ENCODE measurements at places on chromosomes 2 and 18.

DNA sequence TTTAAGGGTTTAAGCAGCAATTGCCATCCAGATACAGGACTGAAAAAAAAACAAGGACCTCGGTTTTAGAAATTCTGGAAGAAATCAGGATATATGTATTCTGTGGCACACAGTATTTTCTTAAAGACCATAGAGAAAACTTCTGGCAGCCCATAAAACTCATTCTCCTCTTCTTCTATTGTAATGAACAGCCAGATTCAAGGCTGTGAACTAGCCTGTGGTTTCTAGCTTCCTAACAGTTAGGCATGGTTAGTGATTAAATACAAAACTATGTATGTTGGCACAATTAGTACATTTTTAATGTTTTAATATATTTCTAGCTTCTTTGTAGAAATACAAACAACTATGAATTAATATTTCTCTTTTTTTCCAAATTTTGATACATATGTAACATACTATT, 555.7 kb downstream of the DSC3 start:
- no peak for DNase-seq

GRCh38 chr2:117820444-117820843, 6.0 kb downstream of the DDX18 start:
- no peak for DNase-seq

DNA sequence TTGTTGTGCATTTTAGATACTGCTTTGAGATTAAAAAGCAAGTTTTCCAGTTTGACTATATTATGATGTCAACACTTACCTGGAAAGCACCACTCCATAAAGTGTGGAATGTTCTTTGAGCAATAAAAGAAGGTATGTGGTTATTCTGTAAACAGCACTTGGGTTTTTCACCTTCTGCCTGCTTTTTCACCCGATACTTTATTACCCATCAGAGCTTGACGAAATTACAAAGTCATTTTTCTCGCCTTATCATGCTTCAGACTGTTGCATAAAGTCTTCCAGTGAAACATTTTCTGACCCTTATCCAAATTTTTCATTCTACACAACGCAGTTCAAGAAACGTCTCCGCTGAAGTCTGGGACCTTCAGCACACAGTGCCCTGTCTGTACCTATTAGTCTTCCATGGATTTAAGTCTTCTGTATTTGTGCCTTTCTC, 25.2 kb downstream of the CAB39 start:
- DNase-seq, result no peak

DNA sequence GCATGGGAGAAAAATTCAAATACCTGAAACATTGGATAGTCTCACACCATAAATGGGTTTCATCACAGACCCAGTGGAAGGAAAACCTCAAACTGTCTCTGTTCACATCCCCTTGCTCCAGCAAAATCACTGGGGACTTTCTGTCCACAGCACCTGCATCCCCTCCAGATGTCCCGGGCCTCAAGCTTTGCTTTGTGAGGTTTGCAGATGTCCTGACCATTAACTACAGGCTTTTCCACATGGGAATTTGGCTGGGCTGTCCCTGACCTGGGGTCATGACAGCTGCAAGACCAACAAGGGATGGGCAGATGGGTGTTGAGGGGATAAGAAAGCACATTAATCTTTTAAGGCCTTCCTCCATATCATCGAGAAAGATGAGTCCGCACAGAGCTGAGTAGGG, 427.9 kb downstream of the TXNL1 start:
- no peak for DNase-seq

- no peak for DNase-seq
These were observed 138.9 kb upstream of the HDAC4 start for GRCh38 chr2:239539776-239540100.

GRCh38 chr2:181882246-181883020, 9.1 kb upstream of the ITPRID2 start:
- DNase-seq, result no peak

- no peak for DNase-seq
These were observed 117.4 kb upstream of the ITGB6 start for GRCh38 chr2:160317181-160318099.

DNA sequence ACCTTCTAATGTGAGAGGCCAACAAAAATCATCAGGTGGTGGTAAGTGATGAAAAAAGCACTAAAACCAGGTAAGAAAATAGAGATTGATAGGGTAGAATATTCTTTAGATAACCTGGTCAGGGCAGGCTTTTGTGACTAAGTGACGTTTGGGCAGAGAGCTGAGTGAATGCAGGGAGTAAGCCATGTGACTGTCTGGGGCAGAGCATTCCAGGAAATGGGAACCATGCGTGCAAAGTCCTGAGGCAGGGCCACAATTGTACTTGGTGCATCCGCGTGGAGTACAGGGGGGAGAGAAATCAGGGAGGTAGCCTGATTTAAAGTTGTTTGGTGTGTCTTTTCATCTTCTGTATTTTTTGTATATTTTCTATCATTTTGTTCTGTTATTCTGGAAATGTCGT, 102.5 kb downstream of the LYPD6B start:
- no peak for DNase-seq

- DNase-seq, result no peak
These were observed 23.6 kb upstream of the PNO1 start for GRCh38 chr2:68134120-68134519.

GRCh38 chr2:53067533-53067932, 700.1 kb upstream of the CHAC2 start:
- DNase-seq, result no peak

- no peak for DNase-seq
These were observed 8.5 kb downstream of the RAX start for GRCh38 chr18:59264651-59265245.

GRCh38 chr2:55804535-55804934, 110.9 kb upstream of the PNPT1 start:
- DNase-seq, result no peak

DNA sequence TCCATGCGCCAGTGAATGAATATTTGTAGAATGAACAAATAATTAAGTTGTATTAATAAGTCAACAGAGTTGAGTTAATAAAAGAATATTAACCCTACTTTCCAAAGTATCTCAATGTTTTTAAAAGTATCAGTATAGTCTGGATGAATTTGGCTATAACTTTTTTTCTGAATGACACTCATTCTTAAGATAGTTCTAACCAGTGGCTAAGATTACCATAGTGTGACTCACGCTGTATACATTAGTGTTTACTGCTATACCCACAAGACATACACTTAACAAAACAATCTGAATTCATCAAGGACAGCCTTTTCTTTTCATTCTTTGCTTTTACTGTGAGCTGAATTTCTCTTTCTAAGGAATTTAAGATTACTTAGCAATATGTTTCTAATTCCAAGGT, 77.0 kb upstream of the PDE1A start:
- no peak for DNase-seq
